Forelimb muscle (tissue), 1 donor: ENCODE measurements at places on chromosomes 6 and 20. TPM values are rescaled to one million over a fixed set of nuclear protein-coding genes. Genes with fewer than 3 reads are reported as not detected.

- DNase-seq: peak; percentile 57
Observed at GRCh38 chr6:21596949-21597682, 3.6 kb downstream of the SOX4 start.

- no peak for DNase-seq
Observed at GRCh38 chr6:149046822-149047246, 270.7 kb upstream of the TAB2 start.

GRCh38 chr6:149461670-149462069 is 23.1 kb downstream of the ZC3H12D start:
- DNase-seq: no peak

- DNase-seq: no peak
Observed at GRCh38 chr20:4767084-4767483, 45.4 kb downstream of the PRND start.

- DNase-seq: no peak
Observed at GRCh38 chr20:42754706-42755105, 435.0 kb downstream of the PTPRT start.

DNA sequence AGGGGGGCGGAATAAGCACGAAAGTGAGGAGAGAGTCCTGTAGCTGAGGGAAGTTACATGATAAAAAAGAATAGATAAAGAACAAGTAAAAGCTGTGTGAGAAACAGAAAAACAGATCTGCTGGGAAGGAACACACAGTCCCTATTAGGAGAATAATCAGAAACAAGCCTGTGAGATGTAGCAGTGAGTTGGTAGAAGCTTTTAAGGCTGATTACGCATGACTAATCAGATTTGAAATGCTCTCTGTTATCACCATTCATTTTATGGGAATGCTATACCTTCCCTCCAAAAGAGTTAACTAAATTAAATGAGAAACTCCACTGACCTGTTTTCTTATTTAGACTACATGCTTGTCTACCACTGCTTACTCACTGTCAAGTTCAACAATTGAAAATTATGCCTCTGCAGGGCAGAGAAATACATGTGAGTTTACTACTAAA is 15.8 kb downstream of the REPS1 start:
- no peak for DNase-seq

- no peak for DNase-seq
Observed at GRCh38 chr20:25126204-25127029, 44.5 kb upstream of the VSX1 start.

- DNase-seq: peak; percentile 41
Observed at GRCh38 chr6:118283766-118284165, 264.3 kb upstream of the PLN start.

GRCh38 chr6:158283304-158283980 is 28.8 kb upstream of the TULP4 start:
- DNase-seq: no peak

DNA sequence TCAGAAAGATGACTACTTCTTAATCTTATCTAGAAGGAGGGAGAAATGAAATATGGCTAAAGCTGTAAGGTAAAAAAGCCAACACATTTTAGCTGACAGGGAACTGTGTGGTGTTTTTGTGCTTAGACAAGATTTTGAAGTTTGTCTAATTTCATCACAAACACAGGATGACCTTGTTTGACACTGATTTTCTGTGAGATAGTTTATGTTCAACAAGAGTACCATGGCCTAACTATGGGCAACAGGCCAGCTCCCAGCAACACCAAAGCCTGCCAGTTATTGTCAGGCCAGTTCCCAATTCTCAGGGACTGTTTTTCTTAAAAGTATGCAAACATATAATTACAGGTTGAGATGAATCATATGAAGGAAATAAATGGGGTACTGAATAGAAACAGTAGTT is 5.5 kb upstream of the ABCF1 start:
- no peak for DNase-seq

DNA sequence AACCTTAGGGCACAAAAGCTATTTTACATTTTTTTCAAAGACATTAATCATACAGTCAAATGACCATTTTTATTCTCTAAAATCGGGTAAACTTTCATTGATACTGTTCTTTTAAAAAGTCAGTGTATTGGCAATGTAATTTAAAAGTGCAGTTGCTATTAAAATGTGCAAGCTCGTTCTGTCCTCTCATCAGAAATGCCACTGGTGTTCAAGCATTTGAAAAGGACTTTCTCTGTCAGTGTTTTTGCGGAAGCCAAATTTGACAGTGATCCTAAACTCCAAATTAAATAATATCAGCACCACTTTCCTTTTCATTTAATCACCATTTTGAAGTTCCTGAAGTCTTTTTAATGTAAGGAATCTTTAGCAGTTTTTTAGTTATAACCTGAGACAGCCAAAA is 69.6 kb downstream of the AFG1L start:
- no peak for DNase-seq

DNA sequence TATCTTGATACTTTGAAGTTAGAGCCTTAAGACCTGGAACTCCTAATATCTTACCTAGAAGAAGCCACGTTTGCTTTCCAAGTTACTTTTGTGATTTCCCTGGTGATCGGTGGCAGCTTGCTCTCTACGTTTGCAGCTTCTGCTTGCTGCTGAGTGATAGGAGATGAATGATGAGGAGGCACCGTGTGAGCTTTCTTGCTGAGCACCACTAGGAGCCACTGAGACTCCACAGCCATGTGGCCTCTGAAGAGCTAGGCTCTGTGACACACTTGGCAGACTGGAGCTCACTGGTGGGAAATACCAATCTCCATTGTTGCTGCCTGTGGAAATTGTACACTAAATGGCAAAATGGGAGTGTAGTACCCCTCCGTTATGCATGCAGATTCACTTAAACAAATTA is 161.8 kb downstream of the IBTK start:
- no peak for DNase-seq

- DNase-seq: no peak
Observed at GRCh38 chr6:97864826-97865225, 581.8 kb upstream of the MMS22L start.

DNA sequence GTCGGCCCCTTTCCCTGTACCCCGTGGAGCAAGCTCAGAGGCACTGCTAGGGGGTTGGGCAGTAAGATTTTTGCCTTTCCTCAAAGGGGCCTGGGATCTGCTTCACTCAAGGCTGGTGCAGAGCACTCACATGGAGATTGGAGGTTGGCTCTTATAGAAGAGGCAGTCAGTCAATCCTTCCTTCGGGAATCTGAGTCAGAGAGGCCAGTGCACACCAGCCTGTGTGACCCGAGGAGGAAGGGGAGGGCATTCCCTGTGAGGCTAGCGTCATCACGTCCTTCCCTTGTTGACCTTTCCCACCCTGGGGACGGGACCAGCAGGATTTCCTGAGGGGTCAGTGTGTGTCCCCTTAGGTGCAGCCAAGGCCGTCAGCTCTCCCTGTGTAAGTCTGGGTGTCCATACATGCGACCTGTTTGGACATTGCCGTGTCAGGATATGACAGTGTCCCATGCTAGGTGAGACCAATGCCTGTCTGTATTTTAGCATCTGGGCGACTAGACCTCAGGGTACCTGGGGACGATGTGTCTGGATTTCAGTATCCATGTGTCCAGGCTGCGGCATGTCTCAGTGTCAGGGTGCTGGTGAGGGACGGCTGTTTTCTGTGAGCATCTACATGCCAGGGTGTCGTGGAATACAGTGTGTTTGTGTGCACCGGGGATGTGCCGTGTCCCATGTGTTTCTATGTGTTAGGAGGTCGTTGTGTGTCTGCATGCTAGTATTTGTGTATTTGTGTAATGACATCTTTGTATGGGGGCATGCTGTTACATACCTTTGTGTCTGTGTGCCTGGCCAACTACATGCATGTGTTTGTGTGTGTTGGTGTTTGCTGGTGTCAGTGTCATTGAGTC is 2.8 kb upstream of the ZNF512B start:
- no peak for DNase-seq

DNA sequence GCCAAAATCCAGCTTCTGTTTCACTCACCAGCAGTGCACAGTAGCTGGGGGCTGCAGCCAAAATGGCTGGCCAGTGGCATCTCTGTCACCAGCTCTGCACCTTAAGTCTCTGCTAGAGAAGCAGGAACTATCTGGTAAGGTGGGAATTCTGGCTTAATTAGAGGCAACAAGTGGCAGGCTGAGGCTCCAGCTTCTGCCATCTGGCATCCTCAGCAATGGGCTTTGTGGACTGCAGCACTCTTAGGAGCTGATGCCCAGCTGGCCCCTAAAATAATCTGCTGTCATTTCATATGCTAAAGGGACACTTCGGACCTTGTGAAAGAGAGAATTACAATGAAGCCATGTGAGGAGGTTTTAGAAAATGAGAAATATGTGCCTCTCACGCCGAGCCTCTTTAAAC is 4.6 kb upstream of the CLDN20 start:
- DNase-seq: no peak

GRCh38 chr6:166582258-166582657 is 4.2 kb downstream of the RAMACL start:
- no peak for DNase-seq

GRCh38 chr6:34852406-34853085 is 35.3 kb downstream of the TAF11 start:
- DNase-seq: no peak

GRCh38 chr6:44432726-44433125 is 45.2 kb downstream of the CDC5L start:
- no peak for DNase-seq

DNA sequence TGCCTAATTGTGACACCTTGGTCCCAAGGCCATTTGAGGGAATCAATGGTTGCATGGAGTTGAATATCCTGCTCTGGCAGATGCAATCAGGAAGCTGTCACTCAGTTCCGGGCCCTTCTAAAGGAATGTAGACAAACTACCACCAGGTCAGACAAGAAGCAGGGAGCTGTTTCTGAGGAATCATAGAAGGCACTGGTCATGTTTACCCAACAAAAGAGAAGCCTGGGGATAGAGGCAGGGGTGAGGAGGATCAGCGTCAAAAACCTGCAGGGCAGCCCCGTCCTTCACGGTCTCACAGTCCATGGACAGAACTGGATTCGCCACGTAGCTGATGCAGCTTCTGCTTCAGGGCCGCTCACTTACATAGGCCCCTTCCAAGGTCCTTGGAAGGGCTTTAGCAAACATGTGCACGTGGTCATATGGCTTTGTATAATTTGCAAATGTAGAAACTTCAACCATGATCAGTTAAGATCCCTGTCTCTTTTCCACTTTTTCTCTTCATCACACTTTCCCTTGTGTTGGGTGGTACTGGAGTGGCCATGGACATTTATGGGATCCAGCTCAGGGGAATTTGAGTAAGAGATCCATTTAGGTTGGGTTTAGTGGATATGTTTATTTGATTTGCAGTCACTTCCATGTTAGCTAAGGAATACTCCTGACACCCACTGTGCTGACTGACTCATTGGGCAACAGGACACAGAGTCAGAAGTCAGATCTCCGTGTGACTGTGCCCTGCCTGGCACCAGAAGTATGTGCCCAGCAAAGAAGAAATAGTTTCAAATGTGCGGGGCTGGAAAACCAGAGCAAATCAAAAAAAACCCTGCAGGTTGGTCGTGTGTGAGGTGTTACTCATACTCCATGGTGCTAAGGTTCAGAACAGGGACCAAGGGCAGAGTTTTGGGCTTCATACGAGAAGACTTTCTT is 60.0 kb upstream of the ZFAND3 start:
- DNase-seq: no peak

DNA sequence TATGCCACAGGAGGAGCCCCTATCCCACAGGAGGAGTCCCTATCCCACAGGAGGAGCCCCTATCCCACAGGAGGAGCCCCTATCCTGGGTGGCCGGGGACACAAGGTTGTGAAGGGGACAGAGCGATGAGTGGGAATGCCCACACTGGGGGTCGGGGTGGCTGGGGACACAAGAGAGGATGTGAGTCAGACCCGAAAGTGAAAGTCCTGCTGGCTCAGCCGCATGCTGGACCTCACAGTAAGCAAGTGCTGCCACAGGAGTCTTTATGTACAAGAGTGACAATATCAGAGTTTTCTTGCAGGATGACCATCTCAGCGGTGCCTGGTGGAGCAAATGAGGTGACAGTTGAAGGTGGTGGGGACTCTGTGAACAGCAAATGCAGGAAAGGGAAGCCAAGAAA is 93.7 kb downstream of the PSMB1 start:
- no peak for DNase-seq

Gene SEC23B
- polyA plus RNA-seq: 16.5 TPM

Gene DEFB132
- polyA plus RNA-seq: not detected

Gene FERMT1
- polyA plus RNA-seq: 0.18 TPM

Gene TRIM15
- polyA plus RNA-seq: not detected

Gene CCN6
- 0.15 TPM for polyA plus RNA-seq

Gene SEL1L2
- not detected for polyA plus RNA-seq

Gene LKAAEAR1
- 0.18 TPM for polyA plus RNA-seq

Gene SLC17A2
- not detected for polyA plus RNA-seq

Gene TTLL9
- polyA plus RNA-seq: 0.29 TPM
